Activated CD8-positive, alpha-beta memory T cell treated with anti-CD3 and anti-CD28 coated beads for 4 hours (primary cell): ENCODE measurements at places on chromosomes 1 and 21.

DNA sequence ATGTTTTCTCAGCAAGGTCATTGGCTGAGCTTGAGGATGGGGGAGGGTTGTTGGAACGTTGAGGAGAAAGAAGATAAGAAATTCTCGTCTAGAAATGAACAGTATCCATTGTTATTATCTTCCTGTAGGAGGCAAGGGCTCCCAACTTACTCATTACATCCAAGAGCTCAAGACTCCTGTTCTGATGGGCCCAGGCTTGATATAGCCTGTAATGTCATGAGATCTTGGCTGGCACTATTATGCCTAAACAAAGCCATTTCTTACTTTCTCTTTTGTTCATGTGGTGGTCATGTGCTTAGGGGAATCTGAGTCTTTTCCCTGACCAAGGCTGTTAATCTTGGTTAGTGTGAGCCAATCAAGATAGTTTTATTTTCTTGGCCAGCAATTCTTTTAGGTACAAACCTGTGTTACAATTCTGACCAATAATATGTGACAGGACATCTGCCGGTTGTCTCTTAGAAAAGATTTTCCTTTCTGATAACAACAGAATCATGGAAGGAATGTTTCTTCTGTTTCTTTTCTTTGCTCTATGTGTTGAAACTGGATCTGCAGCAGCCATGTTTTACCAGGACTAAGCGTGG, 15.2 kb upstream of the IGSF3 start:
- no peak for DNase-seq

DNA sequence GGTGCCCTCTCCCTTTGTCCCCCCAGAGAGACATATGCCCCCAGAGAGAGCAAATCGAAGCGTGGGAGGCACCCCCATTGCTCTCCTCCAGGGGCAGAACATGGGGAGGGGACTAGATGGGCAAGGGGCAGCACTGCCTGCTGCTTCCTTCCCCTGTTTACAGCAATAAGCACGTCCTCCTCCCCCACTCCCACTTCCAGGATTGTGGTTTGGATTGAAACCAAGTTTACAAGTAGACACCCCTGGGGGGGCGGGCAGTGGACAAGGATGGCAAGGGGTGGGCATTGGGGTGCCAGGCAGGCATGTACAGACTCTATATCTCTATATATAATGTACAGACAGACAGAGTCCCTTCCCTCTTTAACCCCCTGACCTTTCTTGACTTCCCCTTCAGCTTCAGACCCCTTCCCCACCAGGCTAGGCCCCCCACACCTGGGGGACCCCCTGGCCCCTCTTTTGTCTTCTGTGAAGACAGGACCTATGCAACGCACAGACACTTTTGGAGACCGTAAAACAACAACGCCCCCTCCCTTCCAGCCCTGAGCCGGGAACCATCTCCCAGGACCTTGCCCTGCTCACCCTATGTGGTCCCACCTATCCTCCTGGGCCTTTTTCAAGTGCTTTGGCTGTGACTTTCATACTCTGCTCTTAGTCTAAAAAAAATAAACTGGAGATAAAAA, 8.4 kb downstream of the EFNA3 start:
- DNase-seq = no peak

DNA sequence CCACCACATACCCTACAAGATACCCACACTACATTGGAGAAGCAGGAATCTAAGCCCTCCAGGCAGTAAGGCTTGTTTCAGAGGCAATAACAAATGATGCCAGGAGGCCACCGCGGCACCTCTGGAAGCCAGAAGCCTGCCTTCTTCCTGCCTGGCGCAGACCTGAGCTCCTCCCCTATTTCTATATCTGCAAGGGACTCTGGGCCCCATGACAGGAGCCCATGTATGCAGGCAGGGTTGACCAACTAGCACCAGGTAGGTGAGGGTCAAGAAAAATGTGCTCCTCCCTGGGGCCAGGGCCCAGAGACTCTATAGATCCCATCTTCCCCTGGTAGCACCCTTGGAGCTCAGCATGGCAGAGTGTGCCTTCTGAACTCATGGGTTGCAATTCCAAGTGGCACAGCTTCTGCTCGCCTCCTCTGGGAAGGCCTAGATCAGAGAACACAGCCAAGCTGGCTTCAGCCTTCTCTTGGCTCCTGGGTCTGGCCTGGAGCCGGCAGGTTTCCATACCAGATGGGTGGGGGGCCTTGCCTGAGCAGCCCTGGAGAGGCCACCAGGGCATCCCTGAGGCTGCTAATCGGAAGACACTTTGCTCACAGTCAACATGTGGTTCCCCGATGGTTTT, 85.1 kb downstream of the STUM start:
- no peak for DNase-seq

- DNase-seq = no peak
These were observed 131.1 kb downstream of the EVI5 start for GRCh38 chr1:92653605-92654381.

GRCh38 chr1:156926175-156926574, 5.7 kb downstream of the LRRC71 start:
- no peak for DNase-seq

- DNase-seq = no peak
These were observed 2.9 kb downstream of the BRINP3 start for GRCh38 chr1:190474650-190475211.

- DNase-seq = no peak
These were observed 49.2 kb upstream of the PAX7 start for GRCh38 chr1:18581420-18581880.

DNA sequence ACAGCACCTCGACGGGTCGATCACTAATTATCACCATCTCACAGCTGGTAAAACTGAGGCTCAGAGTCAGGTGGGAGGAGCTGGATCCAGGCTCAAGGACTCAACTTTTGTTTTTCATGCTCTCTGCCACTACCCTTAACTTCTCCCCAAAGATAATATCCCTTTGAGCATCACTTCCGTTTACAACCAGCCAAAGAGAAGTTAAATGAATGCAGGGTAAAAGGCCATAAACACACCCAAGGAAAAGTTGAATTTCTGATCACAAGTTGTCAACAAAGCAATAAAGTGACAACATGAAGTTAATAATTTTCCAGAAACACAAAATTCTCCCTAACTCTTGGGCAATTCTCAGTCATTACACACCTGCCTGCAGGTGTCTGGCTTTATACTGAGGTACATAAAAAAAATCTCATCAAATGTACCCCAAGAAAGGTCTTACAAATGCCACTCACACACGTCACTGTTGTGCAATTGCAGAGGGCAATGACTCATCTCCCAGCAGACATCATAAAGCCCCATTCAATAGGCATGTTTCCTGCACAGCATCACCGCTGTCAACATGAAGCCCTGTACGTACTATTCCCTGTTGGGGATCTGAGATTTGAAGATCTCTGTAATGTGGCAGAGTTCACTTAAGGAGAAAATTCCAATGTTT, 3.4 kb downstream of the OR2T11 start:
- DNase-seq = no peak

DNA sequence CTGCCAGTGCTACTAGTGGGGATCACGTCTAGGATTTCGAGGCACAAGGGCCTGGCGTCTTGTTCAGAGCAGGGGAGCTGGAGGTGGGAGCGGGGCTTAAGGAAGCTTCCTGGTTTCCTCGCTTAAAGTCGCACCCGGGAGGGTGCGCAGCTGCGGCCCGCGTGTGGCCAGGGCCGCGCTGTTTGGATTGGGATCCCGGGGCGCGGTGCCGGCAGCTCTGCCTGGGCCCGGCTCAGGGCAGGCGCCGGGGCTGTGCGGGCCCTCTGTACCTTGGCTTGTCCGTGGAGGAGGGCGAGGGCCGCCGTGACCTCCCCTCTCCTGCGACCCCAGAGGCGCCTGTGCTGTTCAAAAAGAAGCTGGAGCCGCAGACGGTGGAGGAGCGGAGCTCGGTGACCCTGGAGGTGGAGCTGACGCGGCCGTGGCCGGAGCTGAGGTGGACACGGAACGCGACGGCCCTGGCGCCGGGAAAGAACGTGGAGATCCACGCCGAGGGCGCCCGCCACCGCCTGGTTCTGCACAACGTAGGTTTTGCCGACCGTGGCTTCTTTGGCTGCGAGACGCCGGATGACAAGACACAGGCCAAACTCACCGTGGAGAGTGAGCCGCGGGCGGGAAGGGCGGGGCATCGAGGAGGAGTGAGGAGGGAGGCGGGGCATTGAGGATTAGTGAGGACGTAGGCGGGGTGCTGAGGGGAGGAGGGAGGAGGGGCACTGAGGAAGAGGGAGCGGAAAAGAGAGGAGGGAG, 67.8 kb downstream of the OBSCN start:
- peak; percentile 83 for DNase-seq

GRCh38 chr1:164787834-164788231, 228.8 kb downstream of the PBX1 start:
- DNase-seq = no peak

DNA sequence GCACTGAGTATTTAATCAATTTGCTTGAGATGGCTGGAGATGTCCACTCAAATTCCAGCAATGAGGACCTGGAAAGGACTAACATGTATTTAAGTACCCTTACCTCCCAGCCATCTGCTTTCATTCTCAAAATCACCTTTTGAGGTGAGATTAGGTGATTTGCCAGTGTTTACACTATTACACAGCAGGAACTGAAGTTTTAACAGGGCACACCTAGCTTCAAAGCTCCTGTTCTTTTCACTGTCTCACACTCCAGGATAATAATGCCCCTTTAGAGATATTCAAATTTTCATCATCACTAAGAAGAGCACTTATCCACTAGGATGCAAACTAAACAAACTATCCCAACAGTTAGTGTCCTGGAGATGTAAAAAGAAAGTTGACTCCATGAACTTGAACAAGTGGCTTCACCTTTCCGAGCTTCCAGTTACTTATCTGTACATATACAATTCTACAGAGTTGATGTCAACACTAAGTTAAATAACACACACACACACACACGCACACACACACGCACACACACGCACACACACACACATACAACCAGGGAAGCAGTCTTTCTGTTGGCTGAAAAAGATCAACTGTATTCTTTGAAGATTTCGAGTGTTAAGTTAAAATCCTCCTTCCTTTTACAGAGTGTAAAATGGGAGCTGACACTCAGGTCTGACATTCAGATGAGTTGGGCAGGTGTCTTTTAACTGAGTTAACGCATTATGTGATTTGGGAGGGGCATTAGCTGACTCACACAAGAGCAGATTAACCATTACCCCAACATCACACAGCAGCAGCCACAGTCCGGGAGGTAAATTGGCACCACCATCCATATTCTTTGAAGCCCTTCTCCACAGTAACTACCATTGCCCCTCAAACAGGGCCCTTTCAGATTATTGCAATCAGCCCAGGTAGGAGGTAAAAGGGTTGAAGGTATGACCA, 15.5 kb upstream of the JAK1 start:
- no peak for DNase-seq

GRCh38 chr1:70719154-70719553, 308.1 kb downstream of the CTH start:
- DNase-seq = no peak

GRCh38 chr1:96292141-96292540, 429.4 kb upstream of the PTBP2 start:
- no peak for DNase-seq

DNA sequence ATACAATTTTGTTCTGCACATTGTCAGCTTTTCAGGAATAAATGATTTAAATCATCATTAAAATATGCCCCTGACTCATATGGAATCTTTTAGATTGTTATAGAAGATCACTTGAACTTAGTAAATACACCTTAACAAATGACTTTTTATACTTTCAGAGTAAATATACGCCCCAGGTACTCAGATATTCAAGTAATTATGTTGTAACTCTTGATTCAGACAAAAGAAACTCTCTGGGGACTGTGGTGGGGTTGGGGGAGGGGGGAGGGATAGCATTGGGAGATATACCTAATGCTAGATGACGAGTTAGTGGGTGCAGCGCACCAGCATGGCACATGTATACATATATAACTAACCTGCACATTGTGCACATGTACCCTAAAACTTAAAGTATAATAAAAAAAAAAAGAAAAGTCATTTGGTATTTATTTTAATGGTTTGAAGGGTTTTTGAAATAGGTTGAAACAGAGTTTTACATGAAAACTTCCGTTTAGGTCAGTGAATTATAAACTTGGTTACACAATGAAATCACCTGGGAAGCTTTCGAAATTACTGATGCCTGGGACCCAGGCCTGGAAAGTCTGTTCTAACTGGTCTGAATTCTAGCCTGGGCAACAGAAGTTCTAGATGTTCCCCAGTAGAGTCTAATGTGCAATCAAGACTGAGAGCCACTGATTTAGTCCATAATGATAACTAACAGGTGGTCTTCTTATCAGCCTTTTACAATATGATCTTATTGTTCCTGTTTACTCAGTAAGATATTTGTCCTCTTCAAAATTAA, 320.5 kb upstream of the NR5A2 start:
- no peak for DNase-seq

GRCh38 chr1:212293579-212293978, 8.4 kb downstream of the PPP2R5A start:
- no peak for DNase-seq

DNA sequence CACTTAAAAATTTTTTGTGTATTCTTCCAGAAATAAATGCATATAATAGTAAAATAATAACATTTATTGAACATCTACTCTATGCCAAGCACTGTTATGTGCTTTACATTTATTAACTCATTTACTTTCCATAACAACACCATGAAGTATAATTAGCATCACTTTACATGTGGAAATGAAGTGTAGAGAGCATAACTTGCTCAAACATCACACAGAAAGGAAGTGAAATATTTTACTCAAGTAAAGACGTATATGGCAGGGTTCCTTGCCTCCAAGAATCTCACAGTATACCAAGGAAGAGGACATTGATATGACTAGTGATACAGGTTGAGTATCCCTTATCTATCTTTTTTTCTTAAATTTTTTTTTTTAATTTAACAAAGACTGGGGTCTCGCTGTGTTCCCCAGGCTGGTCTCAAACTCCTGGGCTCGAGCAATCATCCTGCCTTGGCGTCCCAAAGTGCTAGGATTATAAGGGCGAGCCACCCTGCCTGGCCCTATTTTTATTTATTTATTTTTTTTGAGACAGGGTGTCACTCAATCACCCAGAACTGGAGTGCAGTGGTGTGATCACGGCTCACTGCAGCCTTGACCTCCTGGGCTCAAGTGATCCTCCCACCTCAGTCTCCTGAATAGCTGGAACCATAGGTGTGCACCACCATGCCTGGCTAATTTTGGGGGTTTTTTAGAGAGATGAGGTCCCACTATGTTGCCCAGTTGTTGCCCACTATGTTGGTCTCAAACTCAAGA, 7.7 kb upstream of the CLIC4 start:
- no peak for DNase-seq

GRCh38 chr1:45843474-45843905, 40.1 kb downstream of the MAST2 start:
- no peak for DNase-seq

- no peak for DNase-seq
These were observed 52.6 kb downstream of the LAMC1 start for GRCh38 chr1:183075861-183076260.

DNA sequence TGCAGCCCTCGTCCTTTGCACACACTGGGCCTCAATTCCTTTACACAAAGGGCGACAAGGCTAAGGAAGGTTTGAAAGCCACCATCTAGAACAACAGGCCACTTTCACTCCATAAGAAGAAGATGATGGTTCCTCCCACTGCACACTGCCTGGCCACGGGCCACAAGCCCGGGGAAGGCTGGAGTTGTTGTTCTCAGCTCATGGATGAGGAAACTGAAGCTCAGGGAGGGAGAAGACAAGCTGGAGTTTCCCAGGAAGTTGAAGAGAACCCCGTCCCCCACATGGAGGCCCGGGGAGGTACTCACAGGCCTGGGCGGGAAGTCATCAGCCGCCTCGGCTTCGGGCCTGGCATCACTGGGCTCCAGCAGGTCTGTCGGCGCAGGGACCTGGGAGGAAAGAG, 24.6 kb upstream of the DDOST start:
- no peak for DNase-seq

- no peak for DNase-seq
These were observed 20.3 kb downstream of the SUSD4 start for GRCh38 chr1:223343692-223344091.

- no peak for DNase-seq
These were observed 398.1 kb upstream of the LYPLAL1 start for GRCh38 chr1:218775501-218776021.
